T-helper 2 cell (primary cell): ENCODE measurements at places on chromosomes 7 and 10.

- no peak for DNase-seq
These were observed 38.9 kb upstream of the RHEB start for GRCh38 chr7:151558575-151558974.

DNA sequence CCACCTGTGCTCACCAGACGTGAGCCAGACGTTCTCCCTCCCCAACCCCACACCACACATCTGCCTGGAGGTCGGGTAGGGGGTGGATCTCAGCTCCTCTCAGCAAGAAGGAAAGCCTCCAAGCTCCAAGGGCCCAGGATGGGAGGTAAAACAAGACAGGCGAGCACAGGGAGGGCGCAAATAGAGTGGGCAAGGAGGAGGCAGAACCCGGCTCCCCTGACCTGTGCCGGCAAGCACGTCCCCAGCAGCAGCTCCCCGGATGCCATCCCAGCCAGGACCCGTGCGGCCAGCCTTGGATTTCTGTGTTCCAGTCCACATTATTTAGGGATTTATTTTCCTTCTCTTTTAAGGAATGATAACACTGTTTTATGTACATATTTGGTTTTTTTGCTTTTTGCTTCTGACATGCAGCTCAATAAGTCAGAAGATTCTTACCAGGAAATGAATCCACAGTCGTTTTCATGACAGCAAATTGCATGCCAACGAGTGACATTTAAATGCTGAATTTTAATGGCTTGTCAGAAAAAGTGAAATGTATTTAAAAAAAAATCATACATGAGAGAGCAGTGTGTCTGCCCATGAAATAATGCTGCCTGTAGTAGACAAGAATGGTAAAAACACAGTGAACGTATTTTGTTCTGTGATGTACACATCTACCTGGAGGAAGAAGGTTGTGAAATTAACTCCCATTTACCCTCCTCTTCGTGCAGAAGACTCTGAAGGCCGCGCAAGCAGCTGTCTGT lies 276.5 kb downstream of the PTPRN2 start:
- no peak for DNase-seq

GRCh38 chr7:8627325-8627724 lies 193.9 kb downstream of the NXPH1 start:
- DNase-seq: no peak

GRCh38 chr7:134888141-134888740 lies 98.1 kb upstream of the AGBL3 start:
- DNase-seq: no peak

DNA sequence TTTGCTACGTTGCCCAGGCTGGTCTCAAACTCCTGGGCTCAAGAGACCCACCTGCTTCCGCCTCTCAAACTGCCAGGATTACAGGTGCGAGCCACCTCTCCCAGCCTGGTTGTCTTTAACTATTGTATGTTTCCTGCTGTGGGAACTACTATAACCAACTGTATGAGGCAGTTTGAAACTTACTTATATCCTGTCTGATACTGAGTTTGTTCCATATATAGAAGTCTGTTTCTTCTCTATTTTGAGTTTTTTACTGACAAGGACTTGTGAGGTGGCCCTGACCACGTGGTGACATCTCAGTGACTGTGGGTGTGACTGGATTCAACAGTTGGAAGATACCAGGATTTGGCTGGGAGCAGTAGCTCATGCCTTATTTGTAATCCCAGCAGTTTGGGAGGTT lies 14.2 kb downstream of the FBH1 start:
- no peak for DNase-seq

DNA sequence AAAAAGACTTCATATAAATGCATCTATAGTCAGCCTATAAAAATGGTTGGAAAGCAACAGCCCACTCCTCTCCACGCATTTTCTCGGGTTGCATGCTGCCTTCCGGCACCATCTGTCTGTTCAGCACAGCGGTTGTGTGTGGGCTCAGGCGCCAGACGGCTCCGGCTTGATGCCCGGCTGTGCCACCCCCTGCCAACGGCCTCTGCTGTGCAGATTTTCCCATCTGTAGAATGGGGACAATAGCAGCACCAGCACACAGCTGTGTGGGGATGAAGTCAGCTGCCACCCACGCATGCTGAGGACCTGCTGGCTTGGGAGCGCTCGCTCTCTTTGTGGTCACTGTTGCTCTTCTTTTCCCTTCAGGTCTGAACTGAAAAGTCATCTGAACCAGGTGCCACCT lies 19.5 kb downstream of the PRKAG2 start:
- DNase-seq: no peak

- DNase-seq: no peak
These were observed 125.3 kb downstream of the NEURL1 start for GRCh38 chr10:103618575-103619423.

DNA sequence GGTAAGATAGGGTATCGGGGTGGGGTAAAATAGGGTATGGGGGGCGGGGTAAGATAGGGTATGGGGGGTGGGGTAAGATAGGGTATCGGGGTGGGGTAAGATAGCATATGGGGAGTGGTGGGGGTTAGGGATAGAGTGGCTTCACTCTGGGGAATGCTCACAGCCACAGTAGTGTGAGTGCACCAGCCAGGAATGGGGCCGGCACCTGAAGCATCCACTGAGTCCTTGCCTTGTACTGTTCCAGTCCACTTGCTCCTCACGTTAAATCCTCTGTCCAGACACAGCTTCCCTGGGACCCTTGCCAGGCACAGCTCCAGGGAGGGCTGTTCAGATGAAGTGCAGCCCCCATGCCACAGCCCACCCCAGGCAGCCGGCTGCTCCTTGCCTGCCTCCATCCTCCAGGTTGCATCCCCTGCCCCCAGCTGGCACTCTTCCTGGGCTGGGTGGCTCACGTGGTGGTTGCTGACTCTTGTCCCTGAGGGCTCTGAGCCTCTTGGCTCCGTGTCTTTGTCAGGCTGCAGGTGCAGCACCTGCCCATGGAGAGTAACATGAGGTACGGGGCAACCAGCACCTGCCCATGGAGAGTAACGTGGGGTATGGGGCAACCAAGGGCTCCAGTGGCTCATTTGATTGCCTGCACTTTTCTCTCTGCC lies 268.4 kb downstream of the TCERG1L start:
- no peak for DNase-seq

DNA sequence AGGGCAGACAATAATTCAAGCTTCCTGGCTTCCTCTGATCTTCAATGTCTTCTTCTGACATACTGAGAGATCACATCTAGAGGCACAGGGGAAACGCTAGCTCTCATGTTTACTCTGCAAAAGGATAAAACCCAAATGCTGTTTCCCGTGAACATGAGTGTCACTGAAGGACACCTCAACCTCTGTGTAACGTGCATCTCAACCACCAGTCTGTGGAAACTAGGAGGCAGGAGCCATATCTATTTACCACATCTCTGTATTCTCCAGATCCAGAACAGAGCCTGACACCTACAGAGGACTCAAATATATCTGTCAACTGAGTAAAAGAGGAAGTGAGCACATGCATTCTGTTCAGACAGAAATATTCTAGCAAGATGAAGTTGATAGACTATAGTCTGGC lies 140.3 kb upstream of the TARP start:
- no peak for DNase-seq

DNA sequence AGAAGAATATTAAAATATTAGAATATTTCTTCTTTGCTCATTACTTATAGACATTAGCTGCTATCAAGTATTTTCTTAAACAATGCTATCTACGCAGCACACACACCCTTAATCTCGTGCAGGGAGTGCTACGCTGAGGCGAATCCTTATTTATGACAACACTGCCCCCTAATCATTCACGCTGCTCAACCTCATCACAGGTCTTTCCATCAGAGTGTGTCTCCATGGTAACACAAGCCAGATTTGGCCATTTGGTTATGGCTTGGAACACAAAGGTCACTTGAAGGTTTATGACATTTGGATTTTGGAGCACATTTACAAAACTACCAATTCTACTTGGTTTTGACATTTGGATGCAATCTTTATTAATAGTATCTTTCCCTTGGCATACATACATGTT lies 45.4 kb upstream of the MYO3A start:
- no peak for DNase-seq

DNA sequence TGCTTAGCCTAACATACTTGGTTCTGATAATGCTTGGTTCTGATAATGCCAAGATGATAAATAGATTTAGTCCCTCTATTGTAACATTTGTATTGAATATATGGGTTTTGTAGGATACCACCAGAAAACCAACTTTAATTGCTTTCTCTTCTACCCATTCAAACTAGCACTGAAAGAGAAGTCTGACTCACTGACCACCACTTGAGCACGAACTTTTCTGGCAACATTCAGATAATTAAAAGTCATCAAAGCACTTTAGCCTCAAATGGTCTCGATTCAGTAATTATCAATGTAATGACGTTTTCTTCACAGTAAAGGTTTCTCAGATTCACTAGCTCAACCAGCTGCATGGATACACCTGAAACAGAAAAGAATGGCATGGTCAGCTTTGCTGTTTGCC lies 63.0 kb downstream of the HDAC9 start:
- DNase-seq: no peak

DNA sequence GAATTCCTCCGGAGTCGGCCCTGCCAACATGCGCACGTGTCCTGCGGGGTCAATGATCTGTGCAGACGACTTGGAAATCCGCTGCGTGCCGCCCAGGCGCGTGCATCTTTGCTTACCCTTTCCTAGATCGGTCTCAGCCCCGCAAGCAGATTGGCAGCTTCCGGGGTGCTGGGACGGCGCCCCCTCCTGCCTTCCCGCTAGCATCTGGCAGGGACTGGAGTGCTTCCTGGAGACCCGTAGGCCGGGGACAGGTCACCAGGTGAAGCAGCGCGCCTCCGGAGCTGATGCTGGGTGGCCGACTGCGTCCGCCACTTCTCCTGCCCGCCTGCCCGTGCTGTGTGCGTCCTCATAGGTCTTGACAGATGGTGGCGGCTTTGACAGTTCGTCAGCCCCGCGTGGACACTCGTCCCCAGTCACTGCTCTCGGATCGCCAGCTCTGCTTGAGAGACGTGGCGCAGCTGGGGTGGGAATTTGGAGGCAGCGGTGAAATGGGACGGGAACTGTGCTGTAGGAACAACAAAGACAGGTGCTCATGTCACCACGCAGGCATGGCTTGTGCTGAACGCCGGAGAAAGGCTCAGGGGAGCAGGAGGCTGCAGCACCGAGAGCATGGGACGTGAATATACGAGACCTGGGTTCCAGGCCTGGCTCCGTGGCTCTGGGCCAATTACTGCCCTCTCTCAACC lies 21.9 kb upstream of the KCNK18 start:
- DNase-seq: no peak

DNA sequence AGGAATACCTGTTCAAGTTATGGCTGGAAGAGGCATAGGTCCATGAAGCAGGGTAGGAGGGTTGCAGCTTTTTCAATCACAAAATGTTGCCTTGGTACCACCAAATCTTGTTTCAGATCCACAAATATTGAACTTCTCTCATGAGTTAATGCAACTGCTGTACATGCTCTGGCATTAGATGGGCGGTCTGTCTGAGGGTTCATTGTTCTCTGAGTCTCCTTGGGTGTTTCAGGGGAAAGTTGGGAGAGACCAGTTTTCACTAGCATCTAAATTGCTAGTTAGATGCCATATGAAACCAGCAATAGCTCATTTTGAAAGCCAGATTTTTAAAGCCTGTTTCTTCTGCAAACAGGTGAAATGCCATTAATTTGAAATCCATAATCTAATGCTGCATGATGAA lies 27.8 kb upstream of the ELMO1 start:
- DNase-seq: no peak

- no peak for DNase-seq
These were observed 23.0 kb upstream of the SNX13 start for GRCh38 chr7:17963281-17963680.

- no peak for DNase-seq
These were observed 4.1 kb upstream of the BMPR1A start for GRCh38 chr10:86752311-86752710.

DNA sequence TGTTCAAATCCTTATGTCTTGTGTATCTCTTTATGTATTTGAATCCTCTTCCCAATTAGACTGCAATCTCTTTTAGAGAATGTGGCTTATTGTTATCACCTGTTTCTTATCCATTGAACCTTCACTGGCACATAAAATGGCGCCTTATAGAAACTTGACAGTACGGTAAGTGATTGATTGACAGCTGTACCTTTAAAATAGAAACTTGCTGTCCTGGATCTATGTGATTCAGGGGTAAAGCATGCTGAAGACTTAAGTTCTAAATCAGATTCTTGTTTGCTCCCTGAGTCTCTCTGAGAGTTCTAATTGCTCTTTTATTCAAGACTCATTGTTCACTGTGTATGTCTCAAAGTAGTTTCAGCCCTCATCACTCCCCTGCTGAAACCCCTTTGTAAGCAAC lies 91.3 kb downstream of the CACNB2 start:
- no peak for DNase-seq

- no peak for DNase-seq
These were observed 96.1 kb upstream of the RHEB start for GRCh38 chr7:151615784-151616183.

DNA sequence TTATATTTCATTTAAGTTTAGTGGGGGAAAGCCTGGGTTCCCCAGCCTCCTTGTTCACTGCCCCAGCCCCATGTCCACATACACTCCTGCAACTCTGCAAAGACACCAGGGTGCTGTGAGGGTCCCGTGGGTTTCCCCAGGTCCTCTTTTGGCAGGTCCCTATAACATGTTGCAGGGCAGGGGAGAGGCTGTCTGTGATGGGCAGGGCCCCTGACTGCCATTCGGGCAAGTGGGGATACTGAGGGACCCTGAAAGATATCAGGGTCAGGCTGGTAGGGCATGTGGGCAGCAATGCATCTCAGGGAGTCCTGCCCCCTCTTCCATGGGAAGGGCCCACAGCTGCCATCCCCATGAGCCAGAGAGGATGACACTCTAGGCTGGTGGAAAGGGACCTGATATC lies 28.4 kb downstream of the RASGEF1A start:
- no peak for DNase-seq

DNA sequence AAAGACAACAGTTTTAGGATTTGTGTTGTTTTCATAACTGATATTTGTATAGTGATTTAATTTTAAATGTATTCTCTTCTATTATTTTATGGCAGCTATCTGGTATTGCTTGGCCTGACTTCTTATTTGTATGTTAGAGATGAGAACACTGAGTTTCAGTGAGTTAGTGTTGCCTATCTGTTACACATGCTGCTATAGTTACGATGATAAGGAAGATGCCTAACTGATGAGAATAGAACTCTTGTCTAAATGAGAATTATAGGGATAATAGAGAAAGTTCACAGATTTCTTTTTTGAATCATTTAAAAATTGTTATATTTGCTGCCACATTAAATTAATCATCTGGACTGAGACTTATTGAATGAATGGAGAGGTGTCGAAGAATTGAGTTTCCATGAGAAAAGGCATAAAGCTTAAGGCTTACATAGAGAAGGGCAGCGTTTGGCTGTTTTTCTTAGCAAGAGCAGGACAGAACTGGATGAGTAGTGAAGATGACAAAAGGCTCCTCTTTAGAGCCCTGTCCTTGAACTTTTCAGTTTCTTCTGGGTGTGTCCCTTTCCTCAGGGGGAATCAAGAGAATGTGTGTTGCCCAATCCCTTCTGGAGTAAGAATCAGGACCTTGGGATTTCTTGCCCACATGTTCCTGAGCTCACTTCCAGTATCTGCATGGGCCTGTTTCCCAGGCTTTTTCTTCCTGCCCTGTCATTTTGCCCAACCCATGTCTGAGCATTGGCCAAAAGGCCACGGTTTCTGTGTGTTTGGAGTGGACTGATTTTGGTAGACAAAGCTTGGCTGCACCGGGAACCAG lies 195.6 kb upstream of the CSTF2T start:
- no peak for DNase-seq
